Activated T-cell treated with anti-CD3 and anti-CD28 coated beads, Interleukin-2, amount 50 U/mL, for 72 hours (primary cell): ENCODE measurements at places on chromosomes 1 and 21. TPM values are rescaled to one million over a fixed set of nuclear protein-coding genes. Genes with fewer than 3 reads are reported as not detected.

RAP1GAP gene
- total RNA-seq, result 2.4 TPM

GBP4 gene
- 60.6 TPM for total RNA-seq

MPZ gene
- 8.5 TPM for total RNA-seq

IARS2 gene
- 49.5 TPM for total RNA-seq

AKR7A3 gene
- 0.46 TPM for total RNA-seq

GNL2 gene
- total RNA-seq, result 47.3 TPM

CHI3L1 gene
- total RNA-seq, result not detected

UMODL1 gene
- 0.39 TPM for total RNA-seq

TMPRSS2 gene
- total RNA-seq, result not detected

CHODL gene
- not detected for total RNA-seq

TDRD10 gene
- 0.86 TPM for total RNA-seq

TMEM240 gene
- 1.3 TPM for total RNA-seq

KRTAP19-1 gene
- not detected for total RNA-seq

SPOCD1 gene
- 1.0 TPM for total RNA-seq

WASF2 gene
- 197 TPM for total RNA-seq

NMNAT2 gene
- not detected for total RNA-seq

HUNK gene
- not detected for total RNA-seq

KCNH1 gene
- total RNA-seq, result not detected

FCGR3A gene
- total RNA-seq, result 1.5 TPM

ADGRB2 gene
- total RNA-seq, result 2.3 TPM

KCND3 gene
- not detected for total RNA-seq

CREG1 gene
- total RNA-seq, result 8.3 TPM

USH2A gene
- not detected for total RNA-seq

AXDND1 gene
- 0.43 TPM for total RNA-seq

ALG14 gene
- 4.1 TPM for total RNA-seq

MAP3K6 gene
- total RNA-seq, result 8.3 TPM

TMCC2 gene
- 5.8 TPM for total RNA-seq

STXBP3 gene
- 45.5 TPM for total RNA-seq

KCNT2 gene
- total RNA-seq, result not detected

KCNJ15 gene
- total RNA-seq, result 0.07 TPM

CYP2J2 gene
- total RNA-seq, result 0.82 TPM
